ENCODE measurements at places on chromosomes 5 and 9.
A peak's percentile ranks its signal among the peaks of the same experiment; 100 is the strongest.

GRCh38 chr9:70110194-70111041, 66.8 kb downstream of the MAMDC2 start:
- peak; percentile 18 for DNase-seq

DNA sequence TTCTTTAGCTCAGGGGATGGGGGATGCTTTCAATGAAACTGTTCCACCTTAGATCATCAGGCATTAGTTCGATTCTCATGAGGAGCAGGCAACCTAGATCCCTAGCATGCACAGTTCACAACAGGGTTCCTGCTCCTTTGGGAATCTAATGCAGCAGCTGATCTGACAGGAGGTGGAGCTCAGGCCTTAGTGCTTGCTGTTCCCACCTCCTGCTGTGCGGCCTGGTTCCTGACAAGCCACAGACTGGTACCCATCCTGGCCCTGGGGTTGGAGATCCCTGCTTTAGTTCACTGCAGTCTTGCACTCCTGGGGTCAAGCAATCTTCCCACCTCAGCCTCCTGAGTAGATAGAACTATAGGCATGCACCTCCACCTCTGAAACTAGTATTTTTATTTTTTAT, 1369.8 kb upstream of the NUDT12 start:
- no peak for DNase-seq

- no peak for DNase-seq
Measured at GRCh38 chr5:34682926-34683623, 26.9 kb downstream of the RAI14 start.

- DNase-seq, result no peak
Measured at GRCh38 chr9:99050292-99050911, 54.5 kb upstream of the TGFBR1 start.

DNA sequence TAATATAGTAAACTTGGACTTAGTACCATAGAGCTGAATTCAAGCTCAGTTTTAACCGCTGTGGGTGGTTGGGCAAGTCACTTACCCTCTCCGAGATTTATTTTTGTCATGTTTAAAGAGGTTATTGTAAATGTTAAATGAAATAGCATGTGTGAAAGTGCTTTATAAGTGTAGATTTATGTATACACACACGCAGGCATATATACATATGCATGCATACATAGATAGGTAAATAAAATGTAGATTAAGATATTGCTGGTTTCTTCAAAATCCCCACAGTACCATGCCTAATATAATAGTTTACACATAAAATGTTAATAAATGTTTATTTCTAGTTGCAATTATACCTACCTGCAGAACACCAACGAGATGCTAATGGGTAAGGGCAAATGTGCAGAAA, 164.5 kb upstream of the EGFLAM start:
- no peak for DNase-seq

- DNase-seq, result no peak
Measured at GRCh38 chr9:71620746-71621145, 147.6 kb downstream of the CEMIP2 start.

DNA sequence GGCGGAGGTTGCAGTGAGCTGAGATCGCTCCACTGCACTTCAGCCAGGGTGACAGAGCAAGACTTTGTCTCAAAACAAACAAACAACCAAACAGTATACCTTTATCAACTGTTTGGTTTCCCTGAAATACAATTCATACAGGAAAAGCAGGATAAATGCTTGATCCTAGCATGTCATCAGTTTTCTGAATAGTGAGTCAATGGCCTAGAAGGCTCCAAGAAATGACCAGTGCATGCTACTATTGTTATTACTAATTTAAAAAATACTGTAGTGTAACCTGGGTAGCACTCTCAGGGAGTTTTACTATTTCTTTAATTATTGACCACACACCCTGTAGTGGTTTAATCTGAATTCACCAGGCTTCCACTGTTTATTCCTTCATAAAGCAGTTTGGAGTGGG, 101.0 kb upstream of the PTPN3 start:
- no peak for DNase-seq

- DNase-seq, result no peak
Measured at GRCh38 chr5:61719124-61719523, 387.1 kb downstream of the ZSWIM6 start.

GRCh38 chr9:109843641-109844040, 63.6 kb downstream of the PALM2AKAP2 start:
- DNase-seq, result no peak

DNA sequence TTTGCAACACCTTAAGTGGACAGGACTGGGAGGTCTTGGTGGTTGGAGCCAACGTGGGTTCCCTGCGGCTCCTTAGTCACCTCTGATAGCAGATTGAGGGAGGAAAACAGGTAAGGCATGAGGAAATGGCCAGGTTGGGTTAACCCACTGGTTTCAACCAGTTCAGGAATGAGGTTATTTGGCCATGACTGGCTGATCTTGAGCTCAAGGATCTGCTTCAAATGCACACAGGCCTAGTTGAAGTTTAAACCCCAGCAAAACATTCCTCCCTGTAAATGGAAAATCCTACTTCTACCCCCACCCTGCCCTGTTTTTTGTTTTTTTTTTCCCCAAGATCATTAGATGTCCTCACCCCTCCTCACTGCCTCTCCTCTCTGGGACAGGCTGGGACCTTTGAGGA, 3.2 kb upstream of the NUP214 start:
- no peak for DNase-seq

- no peak for DNase-seq
Measured at GRCh38 chr5:142222225-142222865, 102.5 kb downstream of the SPRY4 start.

- DNase-seq, result no peak
Measured at GRCh38 chr5:177100714-177101121, 14.0 kb downstream of the FGFR4 start.

DNA sequence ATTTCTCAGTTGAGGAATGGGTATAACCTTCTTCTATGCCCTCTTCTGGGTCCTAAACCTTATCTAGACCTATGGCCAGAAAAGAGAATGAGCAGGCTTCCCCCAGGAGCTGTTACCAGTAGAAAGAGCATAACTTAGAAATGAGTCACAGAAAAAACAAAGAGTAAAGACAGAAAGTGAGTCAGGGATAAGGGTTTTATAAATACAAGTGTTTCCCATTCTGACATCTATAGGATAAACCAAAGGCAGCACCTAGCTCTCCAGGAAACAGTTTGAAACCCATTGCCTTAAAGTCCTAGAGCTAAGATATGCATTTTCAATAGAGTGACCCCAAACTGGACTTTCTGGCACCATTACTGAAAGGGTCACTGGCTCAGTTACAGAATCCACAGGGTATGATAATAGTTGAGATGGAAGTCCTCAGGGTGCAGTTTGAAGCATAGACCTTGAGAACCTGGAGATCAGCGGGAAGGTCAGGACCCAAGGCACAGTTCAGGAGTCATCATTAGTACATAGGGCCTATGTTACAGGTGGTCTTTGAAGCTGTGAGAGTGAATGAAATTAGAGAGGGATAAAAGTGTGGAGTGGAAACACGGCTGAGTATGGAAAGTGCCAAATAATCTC, 42.7 kb upstream of the LIFR start:
- peak; percentile 44 for DNase-seq

GRCh38 chr5:60527072-60527471, 172.9 kb downstream of the DEPDC1B start:
- DNase-seq, result no peak

- no peak for DNase-seq
Measured at GRCh38 chr9:95003689-95004410, 277.4 kb downstream of the AOPEP start.

DNA sequence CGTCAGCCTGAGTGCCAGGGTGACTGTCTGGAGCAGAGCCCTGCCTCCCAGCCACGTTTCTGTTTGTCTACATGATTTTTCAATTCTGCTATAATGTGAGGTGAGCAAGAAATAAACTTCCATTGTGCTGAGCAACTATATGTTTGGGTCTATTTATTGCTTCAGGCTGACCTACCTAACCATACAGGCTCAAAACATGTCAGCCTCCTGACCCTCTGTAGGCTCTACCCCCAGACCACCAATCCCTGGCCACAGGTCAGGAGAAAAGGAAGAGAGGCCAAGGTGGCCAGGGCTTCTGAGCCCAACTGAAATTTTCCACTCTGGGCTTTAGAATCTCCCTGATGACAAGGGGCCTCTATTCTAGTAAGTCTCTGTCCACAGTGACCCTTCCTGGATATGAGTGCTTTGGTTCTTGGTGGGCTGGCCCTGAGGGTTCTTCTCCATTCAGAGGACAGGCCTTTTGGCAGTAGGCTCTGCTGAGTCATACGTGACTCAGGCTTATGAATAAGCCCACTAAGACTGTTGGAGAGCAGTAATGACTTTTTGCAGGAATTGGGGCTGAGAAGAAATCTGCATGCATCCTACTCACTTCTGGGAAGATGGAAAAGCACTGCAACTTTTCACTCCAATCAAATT, 117.2 kb upstream of the TBCA start:
- peak; percentile 54 for DNase-seq

- no peak for DNase-seq
Measured at GRCh38 chr5:59332236-59332973, 561.1 kb downstream of the PDE4D start.

DNA sequence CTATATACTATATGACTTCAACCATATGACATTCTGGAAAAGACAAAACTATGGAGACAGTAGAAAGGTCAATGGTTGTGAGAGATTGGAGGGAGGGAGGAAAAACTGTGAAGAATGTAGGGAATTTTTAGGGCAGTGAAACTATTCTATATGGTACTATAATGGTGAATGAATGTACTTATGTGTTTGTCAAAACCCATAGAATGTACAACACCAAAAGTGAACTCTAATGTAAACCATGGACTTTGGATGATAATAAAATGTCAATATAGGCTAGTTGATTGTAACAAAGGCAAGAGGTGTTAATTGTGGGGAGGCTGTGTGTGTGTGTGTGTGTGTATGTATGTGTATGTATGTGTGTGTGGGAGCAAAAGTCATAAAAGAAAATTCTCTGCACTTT, 10.8 kb upstream of the STOM start:
- no peak for DNase-seq

- no peak for DNase-seq
Measured at GRCh38 chr9:116049456-116049855, 104.1 kb upstream of the PAPPA start.

- DNase-seq, result no peak
Measured at GRCh38 chr9:136249877-136250559, 4.4 kb upstream of the QSOX2 start.

- DNase-seq, result no peak
Measured at GRCh38 chr9:77472646-77473045, 175.5 kb downstream of the GNA14 start.

DNA sequence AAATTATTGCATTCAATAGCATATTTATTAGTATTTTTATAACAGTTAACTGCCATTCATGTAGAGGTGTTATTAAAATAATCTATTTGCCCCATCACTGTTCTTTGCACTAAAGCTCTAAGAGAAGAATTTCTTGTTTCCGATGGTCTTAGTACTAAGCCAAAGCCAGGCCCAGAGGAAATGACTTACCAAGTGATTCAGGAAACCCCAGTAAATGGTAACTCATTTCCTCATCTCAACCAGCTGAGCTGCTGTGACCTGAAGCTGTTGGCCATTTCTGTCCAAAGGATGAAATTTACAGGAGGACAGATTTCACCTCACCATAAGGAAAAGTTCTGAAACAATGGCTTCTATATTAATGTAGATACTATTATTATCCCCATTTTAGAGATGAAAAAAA, 117.0 kb downstream of the PIK3R1 start:
- no peak for DNase-seq

- DNase-seq, result no peak
Measured at GRCh38 chr5:65873181-65873750, 53.1 kb upstream of the ERBIN start.

DNA sequence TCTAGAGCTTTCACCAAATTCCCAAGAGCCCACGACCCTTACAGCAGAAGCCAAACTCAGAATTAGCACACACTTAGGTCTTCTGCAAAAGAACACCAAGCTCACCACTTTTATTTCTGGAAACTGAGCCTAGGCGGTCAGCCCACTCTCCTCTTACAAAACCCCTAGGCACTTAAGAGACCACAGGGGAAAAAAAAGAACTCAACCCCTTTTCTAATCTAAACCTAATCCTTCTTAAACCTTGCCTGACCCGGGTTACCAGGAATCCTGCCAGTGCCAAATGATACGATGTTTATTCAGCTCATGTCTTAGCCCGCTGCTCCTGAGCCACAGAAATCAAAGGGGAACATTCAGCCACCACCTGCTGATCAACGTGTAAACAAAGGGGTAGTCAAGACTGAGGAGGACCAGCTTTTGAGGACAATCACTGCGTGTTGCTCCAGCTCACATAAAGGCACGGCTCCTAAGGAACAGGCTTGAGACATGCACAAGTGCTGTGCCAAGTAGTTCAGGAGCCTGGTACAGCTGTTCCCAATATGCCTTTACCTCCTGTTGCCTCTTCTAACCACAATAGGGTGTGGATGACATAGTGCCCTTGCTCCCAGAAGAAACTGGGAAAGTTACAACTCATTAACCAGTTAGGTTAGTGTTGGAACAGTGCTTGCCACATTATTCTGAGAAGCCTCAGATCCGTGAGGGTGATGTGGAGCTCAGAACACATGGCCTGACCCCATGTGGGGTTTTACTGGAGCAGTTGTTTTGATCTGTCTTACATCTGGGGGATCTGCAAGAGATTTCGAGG, 49.3 kb downstream of the ZFAND5 start:
- peak; percentile 100 for DNase-seq

GRCh38 chr5:57871496-57871895, 388.9 kb upstream of the ACTBL2 start:
- no peak for DNase-seq

DNA sequence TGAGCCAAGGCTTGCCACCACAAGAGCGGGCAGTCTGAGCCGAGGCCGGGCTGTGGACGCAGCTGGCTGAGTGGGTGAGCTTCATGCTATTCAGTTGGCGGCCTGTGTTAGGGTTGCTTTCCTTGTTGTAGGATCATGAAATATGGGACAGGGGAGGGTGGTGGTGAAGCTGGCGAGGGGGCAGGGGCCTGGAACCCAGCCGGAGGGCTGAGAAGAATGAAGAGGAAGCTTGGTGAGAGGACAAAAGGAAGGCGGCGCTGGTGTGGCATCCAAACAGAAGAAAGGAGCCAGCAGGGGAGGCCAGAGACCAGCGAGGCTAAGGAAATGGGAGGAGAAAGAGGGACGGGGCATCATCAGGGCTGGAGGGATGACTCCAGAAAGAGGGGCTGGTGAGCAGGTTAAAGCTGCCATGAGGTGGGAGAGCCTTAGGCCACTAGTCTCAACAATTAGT, 18.3 kb downstream of the RALGPS1 start:
- no peak for DNase-seq

DNA sequence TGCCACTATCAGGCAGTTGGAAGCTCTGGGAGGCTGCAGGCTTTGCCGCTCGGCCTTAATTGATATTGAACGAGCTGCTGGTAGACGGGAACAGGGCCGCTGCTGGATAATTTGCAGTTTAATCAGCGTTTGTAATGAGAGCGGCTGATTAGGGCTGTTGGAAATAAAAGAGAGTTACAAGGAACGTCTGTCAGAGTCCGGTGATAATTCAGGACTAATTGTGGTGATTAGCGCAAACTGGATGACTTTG, 68.2 kb upstream of the TBCA start:
- DNase-seq, result no peak

Data from brain pericyte (primary cell).